ENCODE measurements at places on chromosomes 4 and X.

DNA sequence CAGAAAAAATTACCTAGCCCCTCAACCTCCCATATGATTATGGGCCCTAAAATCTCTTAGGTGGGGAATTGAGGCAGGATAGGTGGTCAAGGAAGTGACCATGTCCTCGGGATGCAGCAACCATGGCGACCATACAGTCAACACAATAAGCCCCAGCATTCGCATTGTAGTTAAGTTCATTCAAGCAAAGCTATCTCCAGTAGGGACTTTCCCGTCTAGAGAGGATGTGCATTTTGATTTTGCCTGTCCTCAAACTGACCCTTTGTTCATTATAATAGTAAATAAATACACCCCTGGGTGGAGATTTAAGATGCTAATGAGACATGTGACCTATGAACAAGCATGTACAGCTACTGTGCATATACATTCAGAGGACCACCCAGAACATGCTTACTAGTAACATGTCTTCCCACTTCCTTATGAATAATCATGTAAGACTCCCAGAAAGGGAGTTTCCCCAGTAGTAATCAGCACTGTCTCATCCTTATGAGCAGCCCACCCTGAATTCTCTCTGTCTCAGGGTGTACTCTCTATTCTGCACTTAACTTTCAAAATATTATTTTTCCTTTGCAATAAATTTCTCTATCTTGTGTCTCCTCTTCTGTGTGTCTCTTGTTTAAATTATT is 74.3 kb downstream of the NUDT11 start:
- DNase-seq = no peak

GRCh38 chr4:7952615-7953014 is 13.0 kb upstream of the AFAP1 start:
- no peak for DNase-seq

- DNase-seq = no peak
Observed at GRCh38 chr4:40822420-40823166, 72.8 kb downstream of the NSUN7 start.

DNA sequence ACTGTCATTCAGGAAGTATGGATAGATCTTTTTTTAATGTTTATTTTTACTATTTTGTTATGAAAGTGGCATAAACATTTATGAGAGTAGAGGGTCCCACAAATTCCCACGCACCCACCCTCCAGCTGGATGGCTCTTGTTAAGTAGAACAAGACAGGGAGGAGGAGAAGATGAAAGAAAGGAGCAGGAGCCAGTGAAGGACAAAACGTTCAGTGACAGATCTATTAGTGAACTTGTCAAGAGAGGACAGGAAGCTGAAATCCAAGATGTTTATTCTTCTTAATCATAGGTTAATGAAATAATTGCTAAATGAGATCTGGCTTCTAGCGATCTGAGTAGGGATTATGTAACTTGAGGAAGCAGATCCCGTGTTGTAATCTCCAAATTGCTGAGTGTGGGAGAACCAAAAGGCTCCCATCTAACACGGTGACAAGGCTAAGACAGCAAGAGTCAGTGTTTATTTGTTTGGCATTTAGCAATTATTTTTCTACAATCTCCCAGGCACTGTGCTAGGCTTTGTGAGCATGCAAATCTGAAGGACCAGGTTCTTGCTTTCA is 162.5 kb downstream of the SHROOM3 start:
- DNase-seq = no peak

- no peak for DNase-seq
Observed at GRCh38 chrX:46626566-46626965, 53.0 kb downstream of the CHST7 start.

DNA sequence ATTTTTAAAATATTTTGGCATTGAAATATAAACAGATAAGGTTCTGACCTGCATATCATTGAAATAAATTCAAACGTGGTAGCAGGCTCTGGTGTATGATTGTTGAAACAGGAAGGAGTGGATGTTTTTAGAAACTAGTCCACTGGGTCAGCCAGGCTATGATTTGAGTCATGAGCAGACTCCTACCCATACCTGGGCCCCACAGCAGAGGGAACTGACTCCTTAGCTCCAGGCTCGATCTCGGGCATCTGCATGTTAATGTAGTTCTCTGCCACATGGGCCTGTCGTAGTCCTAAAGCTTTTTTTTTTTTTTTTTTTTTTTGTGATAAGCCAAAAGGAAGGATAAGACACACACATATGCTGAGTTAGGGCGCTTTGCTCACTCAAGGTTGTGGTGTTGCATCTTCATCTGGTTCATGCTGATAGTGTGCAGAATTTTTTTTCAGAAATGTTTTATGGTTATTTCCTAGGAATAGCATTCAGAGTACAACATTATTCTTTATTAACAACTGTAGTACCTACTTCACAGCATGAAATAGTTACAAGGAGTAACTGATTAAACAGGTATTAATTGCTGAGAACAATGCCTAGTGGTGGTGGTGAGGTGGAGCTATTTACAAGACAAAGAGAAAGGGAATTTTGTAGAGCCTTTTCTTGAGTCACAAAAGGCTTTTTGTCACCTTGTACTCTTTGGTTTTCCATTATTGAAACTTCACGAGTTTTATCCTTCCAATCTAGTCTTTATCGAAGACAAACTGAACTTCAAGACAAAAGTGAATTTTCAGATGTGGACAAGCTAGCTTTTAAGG is 27.3 kb downstream of the OFD1 start:
- no peak for DNase-seq

DNA sequence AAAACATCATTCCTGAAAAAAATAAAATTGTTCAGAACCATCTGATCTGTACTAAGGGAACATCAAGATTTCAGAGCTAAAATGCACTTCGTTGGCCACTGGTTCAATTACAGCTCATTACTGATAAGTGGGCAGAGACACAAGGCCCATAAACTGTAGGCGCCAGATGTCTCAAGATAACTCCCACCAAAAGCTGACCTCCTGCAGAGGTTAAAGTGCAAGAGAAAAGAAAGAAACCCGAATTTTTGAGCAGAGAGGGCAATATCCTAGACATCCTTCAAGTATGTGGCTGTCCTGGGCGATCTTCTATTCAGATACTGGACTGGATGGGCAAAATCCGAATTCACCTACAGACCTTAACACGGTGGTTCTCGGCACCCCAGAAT is 660 bp downstream of the GEMIN8 start:
- no peak for DNase-seq

DNA sequence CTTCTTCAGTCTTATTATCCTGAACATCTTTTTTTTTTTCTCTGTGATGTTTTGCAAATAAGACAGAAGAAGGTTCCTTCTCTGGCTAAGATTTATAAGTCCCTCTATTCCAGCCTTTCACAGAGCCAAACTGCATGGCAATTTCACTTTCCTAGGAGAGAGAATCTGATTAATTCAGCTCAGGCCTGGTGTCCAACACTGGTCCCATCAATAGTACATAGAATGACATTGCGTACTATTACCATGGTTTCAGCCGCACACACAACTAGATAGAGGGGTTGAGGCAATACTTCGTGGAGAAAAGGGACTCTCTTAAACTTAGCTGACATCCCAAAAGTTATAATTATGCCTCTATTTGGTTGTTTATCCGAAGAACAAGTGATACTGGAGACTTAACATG is 18.5 kb downstream of the DCAF8L2 start:
- no peak for DNase-seq

GRCh38 chrX:44483965-44484606 is 58.6 kb downstream of the FUNDC1 start:
- no peak for DNase-seq

- DNase-seq = no peak
Observed at GRCh38 chr4:77600521-77601451, 4.8 kb upstream of the CXCL13 start.
